ENCODE measurements at places on chromosomes 7 and 10.
A peak's percentile ranks its signal among the peaks of the same experiment; 100 is the strongest.

DNA sequence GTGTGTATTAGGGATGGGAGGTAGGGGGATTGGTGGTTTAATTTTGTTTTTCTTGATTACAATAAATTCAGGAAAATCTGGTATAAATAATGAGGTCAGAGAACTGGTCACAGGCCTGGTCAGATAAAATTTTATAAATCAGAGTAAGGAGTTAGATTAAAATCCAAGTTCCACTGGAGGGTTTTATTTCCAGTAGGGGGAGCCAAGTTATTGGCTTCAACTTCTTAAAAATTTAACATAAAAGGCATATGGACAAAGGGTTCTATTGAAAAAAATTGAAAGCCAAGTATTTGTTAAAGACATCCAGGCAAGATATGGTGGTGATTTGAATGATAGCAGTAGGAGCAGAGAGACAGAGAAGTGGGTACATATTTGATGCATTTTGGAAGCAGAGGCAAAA is 763.3 kb downstream of the SORCS1 start:
- no peak for DNase-seq

DNA sequence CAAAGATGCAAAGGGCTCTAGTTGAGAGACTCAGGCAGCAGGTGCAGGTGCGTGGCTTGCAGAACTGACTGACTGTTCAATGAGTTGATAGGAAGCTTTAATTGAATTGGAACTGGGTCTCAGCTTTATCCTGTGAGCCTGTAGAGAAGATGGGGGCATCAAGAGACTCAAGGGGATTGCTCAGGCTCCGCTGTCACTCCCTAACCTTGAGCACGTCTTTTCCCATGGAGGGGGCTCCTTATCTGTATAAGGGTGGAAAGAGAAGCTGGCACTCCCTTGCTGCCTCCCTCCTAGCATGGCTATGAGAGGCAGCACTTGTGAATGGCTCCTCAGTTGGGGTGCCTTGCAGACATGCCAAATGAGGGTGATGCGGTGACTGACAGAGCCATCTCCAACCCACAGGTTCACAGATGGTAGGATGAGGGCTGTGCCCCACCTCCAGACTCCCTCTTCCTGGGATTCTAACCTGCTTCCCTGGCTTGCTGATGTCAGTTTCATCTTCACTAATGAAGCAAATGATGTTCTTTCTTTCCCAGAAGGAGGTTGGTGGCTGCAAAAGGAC is 12.4 kb upstream of the PLEKHA1 start:
- DNase-seq = no peak

- DNase-seq = no peak
Observed at GRCh38 chr10:70323138-70323696, 39.4 kb upstream of the NPFFR1 start.

DNA sequence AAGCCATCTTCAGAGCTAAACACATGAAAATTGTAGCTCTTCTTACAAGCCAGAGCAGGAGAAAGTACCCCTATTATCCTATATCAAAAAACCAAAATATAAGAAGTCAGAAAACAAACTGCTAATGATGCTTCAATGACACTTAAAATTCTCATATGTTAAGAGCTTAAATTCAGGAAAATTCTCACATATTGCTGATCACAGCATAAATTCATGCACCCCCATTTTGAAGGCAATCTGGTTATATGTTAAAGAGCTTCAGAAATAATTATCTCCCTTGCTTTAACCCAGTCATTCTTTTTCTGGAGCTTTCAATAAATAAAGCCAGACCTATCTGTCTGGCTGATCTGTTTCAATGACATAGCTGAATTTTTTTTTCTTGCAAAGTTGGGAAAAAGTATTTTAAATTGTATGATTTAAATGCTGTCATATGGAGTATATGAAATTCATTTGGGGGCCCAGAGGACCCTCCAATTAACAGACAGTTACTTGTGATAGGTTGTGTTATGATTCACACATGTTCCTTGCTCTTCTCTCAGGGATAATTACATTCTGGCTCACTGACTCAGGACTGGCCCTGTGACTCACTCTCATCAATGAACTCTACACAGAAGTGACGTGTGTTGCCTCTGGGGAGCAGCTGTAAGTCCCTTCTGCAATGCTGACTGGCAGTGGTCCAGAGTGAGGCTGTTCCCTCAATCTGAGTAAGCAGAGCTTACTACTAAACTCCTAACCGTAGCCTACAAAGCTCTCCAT is 85.2 kb downstream of the HGF start:
- DNase-seq = peak; percentile 99

- DNase-seq = no peak
Observed at GRCh38 chr10:110524859-110525232, 27.1 kb downstream of the DUSP5 start.

GRCh38 chr7:142806022-142806356 is 35.2 kb downstream of the PRSS2 start:
- DNase-seq = peak; percentile 1
